NCI-H524 (cell line): ENCODE measurements at places on chromosomes 2 and 18.

- DNase-seq: no peak
Measured at GRCh38 chr2:176415937-176416499, 146.8 kb downstream of the MTX2 start.

GRCh38 chr18:54233747-54234146 is 9.3 kb upstream of the MBD2 start:
- no peak for DNase-seq

DNA sequence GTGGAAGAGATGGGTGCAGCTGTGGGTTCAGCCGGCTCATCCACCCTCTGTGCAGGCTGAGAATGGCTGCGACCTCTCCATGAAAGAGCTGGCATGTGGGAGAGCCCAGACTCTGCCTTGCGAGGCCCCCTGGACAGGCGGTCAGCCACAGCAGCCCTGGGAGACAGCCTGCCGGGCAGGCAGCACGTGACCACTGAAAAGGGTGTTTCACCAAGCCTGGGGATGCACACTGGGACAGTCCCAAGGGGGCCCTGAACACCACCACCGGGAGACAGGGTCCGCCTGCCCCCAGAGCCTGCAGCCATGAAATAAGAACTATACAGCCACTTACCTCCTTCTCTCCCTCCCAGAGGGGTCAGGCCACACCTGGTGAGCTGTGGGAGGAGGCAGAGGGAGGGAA is 11.5 kb downstream of the RFX8 start:
- no peak for DNase-seq

DNA sequence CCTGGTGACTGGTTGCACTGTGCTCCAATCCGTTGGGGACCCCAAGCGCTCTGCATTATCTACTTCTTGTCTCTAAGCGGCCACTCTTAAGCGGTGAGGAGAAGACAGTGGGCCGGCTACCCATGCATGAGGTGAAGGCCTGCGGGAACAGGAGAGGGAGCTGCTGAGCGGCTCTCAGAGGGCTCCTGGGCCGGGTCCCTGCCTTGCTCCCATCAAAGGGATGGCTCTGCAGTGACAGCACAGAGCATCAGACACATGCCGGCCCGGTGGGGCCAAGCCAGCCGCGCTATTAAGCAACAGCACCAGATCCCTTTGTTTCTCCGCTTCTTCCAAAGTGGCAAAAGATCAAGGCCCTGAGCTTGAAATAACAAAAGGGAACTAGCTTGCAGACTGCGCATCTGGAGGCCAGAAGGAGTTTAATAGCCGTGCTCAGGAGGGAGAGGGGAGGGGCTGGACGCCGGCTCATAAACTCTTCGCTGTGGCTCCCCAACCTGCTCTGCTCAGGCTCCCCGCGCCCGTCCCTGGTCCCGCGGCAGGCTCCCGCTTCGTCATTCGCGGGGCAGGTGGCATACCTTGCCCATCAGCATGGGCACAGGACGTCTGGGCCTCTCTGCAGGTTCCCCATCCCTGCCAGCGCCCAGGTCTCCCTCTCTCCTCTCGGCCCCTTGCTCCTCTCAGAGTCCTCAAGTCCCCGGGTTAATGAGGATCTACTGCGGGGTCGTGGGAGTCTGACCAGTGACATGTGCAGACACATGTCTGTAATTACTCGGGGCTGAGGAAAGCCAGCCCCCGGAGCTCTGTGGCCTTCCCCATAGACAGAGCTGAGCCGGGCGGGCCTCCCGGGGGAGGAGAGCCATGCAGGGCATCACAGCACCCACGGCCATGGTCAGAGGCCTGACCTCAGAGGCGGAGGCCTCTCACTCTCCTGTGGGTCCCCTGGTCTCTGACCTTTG is 96.7 kb downstream of the ASB1 start:
- peak; percentile 73 for DNase-seq

DNA sequence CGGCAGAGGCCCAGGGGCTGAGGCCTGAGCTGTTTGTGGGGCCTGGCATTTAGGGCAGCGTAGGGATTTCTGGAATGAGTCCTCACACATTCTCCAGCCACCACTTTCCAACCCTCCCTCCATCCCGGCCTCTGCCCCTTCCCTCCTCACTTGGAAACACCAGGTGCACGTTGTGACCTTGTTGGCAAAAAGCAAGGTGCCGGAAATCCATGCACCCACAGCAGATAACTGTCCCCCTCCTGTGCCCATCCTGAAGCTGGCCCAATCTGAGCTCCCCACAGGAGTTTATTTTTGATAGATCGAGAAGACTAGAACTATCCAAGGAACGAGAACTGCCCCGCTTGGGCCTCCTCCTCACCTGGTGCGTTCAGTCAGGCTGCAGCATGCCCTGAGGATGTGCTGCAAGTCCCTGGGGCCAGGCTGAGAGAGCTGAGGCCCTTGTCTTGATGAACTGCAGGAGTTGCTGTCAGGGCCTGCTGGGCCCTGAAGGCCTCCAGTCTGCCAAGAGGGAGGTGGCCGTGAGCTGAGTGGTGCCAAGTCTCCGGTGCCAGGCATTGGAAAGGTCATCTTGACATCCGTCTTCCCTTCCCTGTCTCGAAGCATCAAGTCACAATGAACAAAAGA is 55.8 kb downstream of the CTIF start:
- DNase-seq: no peak

- no peak for DNase-seq
Measured at GRCh38 chr2:151906633-151906998, 78.4 kb upstream of the ARL5A start.

GRCh38 chr2:224753743-224754540 is 37.8 kb upstream of the CCDC195 start:
- no peak for DNase-seq

DNA sequence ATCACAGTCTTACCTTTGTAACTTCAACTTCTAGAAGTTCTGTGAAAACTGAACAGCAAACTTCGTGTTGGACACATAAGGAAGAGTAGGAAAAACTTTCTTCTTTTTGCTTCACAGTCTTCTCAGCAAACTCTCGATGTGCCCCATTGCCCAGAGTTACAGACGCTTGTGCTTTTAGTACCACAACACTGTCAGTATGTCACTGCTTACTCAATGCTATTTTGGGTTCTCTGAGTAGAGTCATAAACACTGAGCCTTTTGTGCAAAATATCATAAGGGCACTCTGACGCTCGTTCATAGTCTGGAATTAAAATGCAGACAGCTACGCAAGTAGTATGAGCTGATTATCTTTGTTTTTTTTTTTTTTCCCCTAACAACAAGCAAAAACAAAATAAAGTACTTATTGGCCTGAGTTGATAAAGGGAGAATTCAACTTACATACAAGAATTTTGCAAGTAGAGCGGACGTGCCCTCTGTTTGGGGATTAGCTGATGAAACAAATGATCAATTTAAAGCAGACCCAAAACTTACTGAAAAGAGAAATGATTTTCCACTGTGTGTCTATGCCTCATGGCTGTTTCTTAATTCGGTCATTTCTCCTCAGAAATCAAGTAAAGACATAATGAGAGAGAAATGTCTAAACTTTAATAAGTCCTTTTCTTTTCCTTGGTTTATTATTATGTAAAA is at the start of gene CDH19:
Gene CDH19, minus strand, starts transcription at position 150 of the 687 bp plus-strand sequence. CDS start 31,886 bp downstream, outside the sequence.
- no peak for DNase-seq

- DNase-seq: peak; percentile 75
Measured at GRCh38 chr2:18276583-18277075, 283.8 kb downstream of the RDH14 start.

- DNase-seq: peak; percentile 32
Measured at GRCh38 chr2:121689356-121689755, 40.1 kb upstream of the CLASP1 start.

GRCh38 chr2:220275454-220275853 is 648.0 kb downstream of the SLC4A3 start:
- DNase-seq: no peak
